H54 (cell line): ENCODE measurements at places on chromosomes 3 and 15.

- DNase-seq = no peak
Measured at GRCh38 chr15:101240358-101240757, 11.5 kb downstream of the CHSY1 start.

- no peak for DNase-seq
Measured at GRCh38 chr3:152656972-152657355, 178.0 kb upstream of the P2RY1 start.

GRCh38 chr3:194801461-194802432 is 116.1 kb downstream of the FAM43A start:
- no peak for DNase-seq

- no peak for DNase-seq
Measured at GRCh38 chr3:177195242-177195991, 1.9 kb downstream of the TBL1XR1 start.

DNA sequence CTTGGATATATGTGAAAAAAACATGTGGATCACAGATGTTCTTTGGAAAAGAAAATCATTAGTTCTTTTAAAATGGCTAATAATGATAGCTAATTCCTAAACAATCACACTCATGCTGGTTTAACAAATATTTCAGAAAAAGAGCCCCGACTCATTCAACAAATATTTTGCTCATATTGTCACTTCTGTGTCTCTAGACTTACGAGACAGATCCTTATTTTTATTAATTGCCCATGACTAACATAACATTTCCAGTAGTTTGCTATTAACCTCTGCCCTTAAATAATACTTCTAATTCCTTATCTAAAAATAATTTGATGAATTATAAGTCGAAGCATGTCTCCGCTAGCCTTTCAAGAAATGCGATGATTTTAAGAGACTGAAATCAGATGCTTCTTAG is 70.4 kb downstream of the SATB1 start:
- DNase-seq = no peak

- DNase-seq = no peak
Measured at GRCh38 chr3:187919048-187919447, 173.8 kb upstream of the BCL6 start.

DNA sequence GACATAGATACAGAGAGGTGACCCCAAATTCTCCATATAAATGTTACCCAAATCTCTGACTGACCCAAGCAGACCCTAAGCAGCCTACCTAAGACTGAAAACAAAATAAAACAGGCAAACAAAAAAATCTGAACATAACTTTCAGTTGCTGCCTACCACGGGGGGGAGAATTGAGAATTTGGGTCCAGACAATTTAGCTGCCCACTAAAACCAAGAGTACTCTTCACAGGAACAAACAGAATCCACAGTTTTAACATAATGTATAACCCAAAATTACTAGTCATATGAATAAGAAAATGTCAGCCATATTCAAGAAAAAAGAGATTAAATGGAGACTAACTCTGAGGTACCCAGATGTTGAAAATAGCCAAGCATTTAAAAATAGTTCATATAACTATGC is 44.4 kb downstream of the SRPRB start:
- DNase-seq = no peak

DNA sequence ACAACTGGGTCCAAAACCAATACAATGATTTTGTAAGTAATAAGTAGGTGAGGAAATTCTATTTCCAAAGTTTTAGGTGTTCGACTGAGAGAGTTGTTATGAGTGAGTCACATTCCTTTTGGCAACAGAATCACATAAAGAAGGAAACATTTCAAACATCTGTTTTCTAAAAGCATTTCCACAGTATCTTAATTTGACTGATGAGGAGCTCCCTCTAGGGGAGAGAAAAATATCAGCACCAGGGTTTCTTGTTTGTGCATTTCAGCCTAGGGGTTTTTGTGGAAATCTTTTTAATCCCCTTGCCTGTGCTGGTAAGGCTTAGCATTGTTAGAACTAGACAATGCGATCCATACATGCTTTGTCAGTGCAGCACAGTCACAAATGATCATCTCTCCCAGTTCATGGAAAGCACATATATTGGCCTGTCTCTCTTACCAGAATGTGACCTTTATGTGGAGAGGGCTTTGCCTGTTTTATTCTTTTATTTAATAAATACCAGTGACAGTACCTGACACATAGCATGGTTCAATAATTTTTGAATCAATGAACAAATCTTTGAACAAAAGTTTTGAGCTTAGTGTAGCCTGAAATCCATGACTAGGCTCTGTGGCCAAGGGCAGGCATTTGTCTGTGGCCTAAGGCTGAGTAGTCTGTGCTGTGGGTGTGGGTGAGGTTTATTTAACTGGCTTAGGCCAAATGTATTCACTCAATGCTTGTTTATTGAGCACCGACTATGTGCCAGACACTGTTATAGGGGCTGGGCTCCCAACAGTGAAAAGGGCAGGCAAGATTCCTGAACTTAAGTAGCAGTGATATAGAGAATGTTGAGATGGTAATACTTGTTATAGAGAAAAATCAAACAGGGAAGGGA is 21.1 kb upstream of the IQCF6 start:
- peak; percentile 32 for DNase-seq

- no peak for DNase-seq
Measured at GRCh38 chr3:9172851-9173321, 76.6 kb downstream of the SRGAP3 start.

- DNase-seq = no peak
Measured at GRCh38 chr15:79008659-79009058, 63.8 kb upstream of the CTSH start.

DNA sequence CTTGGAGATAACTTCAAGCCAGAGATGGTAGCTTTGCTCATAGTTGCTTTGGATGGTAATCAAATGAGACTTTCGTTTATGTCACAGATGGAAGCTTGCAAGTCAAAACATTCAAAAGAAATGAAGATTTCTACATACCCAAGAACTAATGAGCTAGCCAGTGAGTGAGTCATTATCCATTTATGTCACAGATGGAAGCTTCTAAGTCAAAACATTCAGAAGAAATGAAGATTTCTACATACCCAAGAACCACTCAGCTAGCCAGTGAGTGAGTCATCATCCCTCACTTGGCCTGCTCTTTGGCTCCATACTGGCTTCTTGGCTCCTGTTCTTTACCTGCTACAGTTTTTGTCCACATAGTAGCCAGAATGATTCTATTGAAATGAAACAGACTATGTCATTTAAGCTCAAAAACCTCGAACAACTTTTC is 559.8 kb upstream of the CBLB start:
- peak; percentile 26 for DNase-seq

DNA sequence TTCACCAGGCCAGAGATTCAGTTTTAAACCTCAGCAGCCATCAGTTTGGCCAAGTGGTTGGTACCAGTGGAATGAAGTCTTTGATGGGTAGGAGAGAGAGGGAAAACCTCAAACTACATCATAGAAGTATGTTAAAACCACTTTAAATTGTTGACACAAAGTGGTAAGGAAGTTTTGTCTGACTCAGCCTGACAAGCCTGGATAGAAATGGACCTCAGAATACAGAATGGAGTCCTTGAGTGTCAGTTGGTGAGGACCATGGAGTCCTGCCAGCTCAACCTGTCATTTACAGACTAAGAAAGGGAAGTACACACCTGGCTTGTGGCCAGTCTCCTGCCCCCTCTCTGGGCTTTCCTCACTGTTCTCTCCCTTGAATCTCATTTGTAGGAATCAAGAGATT is 12.1 kb downstream of the EAF1 start:
- DNase-seq = no peak

DNA sequence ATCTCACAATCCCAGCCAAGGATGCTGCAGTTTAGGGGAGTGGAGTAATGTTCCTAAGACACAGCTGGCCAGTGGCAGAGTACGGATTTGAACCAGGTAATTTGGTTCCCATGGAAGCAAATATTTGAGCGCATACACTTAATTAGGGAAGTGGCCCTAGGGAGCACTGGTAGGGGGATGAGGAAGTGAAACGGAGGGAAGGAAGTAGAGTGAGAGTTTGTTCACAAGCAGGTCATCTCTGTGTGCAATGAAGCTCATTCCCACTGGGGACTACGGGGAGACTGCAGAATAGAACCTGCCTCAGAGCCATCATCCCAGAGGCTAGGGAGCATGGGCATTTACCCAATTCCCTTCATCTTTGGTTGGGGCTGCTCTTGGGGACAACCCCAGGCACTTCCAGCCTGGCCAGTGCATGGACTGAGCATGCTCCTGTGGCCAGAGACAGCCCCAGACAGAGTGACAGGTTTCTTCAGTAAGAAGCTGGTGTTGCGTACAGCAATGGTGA is 317.2 kb upstream of the PROK2 start:
- DNase-seq = no peak

DNA sequence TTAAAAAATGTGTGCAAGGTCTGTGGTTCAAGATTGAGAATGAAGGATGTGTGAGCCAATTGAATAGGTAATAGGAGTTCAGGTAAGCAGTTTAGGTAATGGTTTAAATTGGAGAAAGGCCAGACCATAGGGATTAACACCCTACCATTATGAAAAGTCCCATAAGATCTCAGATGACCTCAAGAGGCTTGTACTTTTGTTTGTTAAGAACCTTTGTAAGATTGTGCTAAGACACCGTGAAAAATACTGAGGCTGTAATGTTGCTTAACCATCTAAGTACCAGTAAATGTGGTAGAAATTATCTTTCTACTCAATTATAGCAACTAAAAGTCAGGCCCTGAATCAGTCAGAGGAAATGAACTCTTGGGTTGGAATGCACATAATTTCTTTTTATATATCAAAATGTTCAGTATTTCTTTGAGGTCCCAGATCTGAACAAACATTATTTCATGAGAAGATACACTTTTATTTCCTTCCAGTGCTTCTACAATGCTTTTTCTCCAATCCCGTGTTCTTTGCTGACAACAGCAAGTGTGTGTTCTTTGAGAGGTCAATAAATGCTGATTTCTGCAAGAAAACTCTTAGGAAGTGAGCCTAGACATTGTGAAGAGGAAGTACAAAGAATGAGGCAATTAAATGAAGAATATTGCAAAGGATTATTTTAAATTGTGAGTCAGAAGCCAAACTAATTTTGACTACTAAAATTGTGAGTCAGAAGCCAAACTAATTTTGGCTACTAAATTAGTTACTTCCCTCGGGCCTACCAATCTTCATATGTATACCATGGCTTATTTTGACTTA is 66.4 kb downstream of the TCF12 start:
- DNase-seq = no peak

GRCh38 chr3:60575718-60576272 is 675.5 kb downstream of the FHIT start:
- no peak for DNase-seq

GRCh38 chr3:192710366-192710765 is 17.0 kb downstream of the FGF12 start:
- DNase-seq = no peak

GRCh38 chr15:73869216-73869995 is 4.0 kb upstream of the TBC1D21 start:
- no peak for DNase-seq

DNA sequence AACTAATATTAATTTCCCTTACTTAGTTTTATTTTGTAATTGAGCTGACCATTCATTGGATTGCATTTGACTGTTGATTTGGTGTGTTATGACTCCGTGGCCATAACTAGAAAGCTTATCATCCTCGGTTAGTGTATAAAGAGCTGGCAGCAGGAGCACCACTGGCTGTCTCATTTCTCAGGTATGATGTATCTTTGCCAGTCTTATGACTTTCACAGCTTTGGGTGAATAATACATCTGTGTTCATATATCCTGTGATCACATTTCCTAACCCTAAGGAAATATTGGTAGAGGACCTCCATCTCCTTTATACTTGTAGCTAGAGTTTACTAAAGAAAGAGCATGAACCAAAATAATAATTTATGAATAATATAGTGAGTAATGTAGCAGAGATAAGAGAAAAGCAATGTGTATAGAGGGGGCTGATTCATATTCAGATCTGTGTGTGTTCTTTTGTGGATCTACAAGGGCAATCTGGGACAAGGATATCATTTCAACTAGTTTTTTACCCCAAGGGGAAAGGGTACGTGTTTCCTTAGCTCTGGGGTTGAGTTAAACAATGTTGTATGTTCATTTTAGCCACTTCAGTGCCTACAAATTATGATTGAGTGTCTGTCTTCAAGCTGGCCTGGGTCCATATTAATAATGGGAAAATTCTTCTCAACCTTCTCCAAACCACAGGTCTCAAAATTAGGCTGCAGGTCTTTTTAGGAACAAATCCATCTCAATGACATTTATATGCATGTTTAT is 901.7 kb downstream of the NTRK3 start:
- peak; percentile 11 for DNase-seq

- peak; percentile 63 for DNase-seq
Measured at GRCh38 chr3:50238549-50239026, 2.6 kb downstream of the GNAI2 start.

DNA sequence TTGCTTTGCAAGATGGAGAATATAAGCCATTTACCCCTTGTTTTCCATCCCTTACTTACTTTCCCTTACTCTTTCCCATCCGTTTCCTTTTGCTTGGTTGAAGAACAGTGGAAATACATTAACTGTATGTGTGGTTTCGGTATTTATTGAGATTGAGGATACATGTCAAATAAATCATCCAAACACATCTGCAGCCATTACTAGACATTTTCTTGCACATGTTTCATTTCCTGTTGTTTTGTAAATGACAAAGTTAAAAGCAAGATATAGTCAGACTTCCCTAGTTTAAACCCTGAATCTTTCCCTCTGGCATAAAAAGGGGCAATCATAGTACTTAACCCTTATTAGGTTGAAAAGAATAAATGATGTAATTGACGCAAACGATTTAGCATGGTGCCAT is 82.1 kb upstream of the BCHE start:
- no peak for DNase-seq

DNA sequence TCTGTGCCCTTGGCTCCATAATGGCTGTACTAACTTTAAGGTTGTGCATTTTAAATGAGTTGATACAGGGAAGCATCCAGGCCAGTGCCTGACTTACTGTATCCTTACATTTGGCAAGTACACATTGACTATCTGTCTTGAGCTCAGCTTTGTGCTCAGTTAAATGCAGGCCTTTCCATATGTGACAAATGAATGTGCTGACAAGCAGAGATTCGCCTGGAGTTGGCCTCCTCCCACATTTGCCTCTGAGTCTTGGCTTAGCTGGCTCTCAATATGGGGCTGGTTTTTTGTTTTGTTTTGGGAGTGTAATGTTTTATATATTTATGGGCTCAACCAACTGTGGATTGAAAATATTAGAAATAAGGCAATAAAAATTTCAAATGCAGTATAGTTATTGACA is 29.7 kb downstream of the TRIM71 start:
- DNase-seq = no peak

- no peak for DNase-seq
Measured at GRCh38 chr3:186594591-186595113, 18.2 kb upstream of the AHSG start.

- DNase-seq = peak; percentile 71
Measured at GRCh38 chr15:41620536-41621199, 39.5 kb upstream of the MGA start.

- no peak for DNase-seq
Measured at GRCh38 chr3:5188419-5189221, 1.1 kb downstream of the EDEM1 start.
